ENCODE measurements at places on chromosomes 7 and 10.

DNA sequence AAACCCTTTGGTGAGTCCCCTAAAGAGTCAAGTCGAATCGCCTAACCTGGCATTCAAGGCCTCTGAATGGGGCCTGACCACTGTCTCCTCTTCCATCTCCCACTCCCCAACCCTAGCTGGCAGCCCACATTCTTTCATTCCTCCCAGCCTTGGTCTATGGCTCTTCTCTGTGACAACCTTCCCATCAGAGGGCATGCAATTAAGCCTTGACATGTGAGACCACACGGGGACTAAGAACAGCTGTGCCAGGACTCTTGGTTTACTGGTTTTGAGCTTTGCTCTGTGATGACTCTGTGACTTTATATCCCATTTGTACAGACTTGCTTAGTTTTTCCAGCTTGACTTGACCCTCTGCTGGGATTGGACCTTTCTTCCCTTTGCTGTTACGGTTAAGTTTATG, 116.6 kb downstream of the BUB3 start:
- no peak for DNase-seq

GRCh38 chr10:73967022-73967429, 30.9 kb upstream of the VCL start:
- no peak for DNase-seq

DNA sequence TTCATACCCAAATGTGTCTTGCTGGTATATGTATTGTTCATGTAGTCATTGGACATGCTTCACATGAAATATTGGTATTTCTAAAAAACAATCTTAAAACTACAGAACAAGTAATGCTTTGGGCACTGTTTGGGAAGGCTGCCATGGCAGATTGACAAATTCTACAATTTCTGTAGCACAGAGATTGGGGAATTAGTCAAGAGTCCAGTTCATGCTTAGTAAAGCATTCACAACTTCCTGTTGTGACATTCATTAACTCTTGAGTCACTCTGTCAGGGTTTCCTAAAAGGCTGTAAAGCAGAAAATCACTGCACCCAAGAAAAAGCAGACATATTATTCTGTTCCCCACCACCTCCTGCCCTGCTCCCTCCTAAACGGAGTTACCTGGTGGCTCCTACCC, 398.9 kb downstream of the PHTF2 start:
- no peak for DNase-seq

GRCh38 chr10:94023906-94024305, 30.2 kb downstream of the PLCE1 start:
- no peak for DNase-seq

DNA sequence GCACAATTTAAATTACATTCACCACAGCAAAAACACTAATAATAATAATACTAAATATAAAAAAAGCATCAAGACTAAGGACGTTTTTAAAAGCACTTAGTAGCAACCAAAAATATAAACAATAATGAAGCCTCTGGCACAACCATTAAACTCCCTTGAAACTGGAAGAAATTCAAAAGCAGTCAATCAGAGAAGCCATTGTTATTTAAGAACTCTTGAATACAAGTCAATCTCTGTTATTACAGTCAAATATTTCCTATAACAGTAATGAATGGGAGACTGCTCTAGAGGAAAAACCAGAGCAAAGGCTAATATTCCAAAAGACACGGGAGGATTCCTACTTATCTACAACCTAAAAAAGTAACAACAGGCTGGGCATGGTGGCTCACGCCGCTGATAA, 164.2 kb downstream of the KMT2E start:
- no peak for DNase-seq

DNA sequence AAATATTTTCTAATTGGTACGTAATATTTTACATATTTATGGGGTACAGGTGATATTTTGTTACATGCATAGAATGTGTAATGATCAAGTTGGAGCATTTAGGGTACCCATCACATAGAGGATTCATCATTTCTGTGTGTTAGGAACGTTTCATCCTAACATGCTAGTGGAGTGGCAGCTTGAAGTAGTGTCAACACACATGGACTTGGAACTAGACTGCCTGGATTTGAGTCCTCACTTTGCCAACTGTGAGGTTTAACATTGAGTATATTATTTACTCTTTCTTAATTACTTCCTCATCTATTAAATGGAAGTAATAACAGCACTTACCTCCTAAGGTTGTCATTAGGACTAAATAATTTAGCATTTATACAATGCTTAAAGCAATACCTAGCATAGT, 241.9 kb downstream of the PLXDC2 start:
- no peak for DNase-seq

DNA sequence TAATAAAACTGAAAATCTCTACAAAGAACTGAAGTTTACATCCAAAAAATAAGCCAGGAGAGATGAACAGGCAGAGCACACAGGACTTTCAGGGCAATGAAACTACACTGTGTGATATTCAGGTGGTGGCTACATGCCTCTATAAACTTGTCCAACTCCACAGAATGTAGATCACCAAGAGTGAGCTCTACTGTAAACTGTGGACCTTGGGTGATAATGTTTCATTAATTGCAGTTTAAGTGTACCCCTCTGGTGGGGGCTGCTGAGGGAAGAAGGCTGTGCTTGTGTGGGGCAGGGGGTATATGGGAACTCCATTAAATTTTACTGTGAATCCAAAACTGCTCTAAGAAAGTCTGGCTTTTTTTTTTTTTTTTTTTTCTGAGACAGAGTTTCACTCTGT, 22.7 kb downstream of the YWHAG start:
- no peak for DNase-seq

- no peak for DNase-seq
Observed at GRCh38 chr10:12533151-12533550, 183.8 kb downstream of the CAMK1D start.

GRCh38 chr10:3401491-3401938, 228.9 kb upstream of the PITRM1 start:
- no peak for DNase-seq

GRCh38 chr7:101232141-101232850, 5.3 kb downstream of the CLDN15 start:
- no peak for DNase-seq

GRCh38 chr7:44634187-44634838, 27.9 kb downstream of the OGDH start:
- DNase-seq = no peak

GRCh38 chr10:25869609-25870008, 64.4 kb upstream of the MYO3A start:
- no peak for DNase-seq

DNA sequence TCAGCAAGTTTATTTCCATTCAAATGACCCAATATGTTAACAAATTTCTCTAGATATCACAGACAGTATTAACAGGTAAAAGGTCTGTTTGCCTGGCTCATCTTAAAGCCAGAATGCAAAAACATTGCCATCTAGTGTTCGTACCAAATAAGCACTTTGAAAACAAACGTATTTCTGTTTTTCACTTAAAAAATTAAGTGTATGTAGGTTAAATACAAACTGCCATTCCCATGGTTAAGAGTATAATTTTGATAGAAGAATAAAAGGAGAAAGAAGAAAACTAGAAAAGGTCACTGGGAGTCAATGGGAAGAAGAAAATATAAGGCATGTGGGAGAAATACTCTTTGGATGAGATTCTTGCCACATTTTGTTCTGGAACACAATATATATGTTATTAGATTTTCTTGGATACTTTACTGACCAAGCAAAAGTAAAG, 51.0 kb downstream of the ORC5 start:
- no peak for DNase-seq

GRCh38 chr7:12107841-12108254, 103.2 kb upstream of the TMEM106B start:
- no peak for DNase-seq

GRCh38 chr7:80463272-80463920, 48.5 kb downstream of the GNAT3 start:
- DNase-seq = no peak

- DNase-seq = no peak
Observed at GRCh38 chr7:101628522-101628921, 574 bp downstream of the MYL10 start.

- DNase-seq = no peak
Observed at GRCh38 chr7:23266918-23267317, 20.3 kb downstream of the GPNMB start.

DNA sequence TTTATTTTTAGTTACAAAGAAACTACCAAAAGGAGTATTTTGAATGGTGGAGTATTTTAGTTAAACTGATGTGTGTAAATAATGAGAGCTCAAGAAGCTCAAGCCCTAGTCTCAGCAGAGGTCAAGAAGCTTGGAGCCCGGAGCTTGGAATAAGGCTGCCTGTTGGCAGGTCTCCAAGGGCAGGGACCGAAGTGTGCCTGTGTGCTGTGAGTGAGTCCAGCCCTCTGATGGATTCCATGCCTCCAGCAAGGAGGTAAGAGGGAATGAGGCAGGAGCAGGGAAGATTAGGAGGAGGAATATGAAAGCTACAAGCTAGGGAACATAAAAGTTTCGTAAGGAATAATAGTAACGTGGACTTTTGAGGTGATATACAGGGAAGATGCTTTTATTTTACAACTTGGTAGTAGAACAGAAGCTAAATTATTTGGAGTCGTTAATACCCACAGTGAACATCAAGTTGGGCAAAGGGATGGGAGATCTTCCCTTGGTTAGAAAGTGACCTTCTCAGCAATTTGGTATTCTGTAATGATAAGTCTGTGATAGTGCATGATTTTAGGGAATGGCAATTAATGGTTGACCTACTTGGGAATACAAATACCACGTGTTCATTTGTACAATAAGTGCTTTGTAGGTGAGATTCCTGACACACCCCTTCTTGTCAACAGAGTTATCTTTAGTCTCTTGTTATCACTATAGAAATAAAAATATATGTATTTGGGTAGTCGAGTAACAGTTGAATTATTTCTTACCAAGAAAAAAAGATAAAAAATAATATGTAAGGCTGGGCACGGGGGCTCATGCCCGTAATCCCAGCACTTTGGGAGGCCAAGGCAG, 4.6 kb downstream of the SEC23IP start:
- no peak for DNase-seq

GRCh38 chr7:130904792-130905191, 170.8 kb upstream of the KLF14 start:
- DNase-seq = no peak

- DNase-seq = no peak
Observed at GRCh38 chr10:99523251-99523773, 9.4 kb upstream of the NKX2-3 start.

DNA sequence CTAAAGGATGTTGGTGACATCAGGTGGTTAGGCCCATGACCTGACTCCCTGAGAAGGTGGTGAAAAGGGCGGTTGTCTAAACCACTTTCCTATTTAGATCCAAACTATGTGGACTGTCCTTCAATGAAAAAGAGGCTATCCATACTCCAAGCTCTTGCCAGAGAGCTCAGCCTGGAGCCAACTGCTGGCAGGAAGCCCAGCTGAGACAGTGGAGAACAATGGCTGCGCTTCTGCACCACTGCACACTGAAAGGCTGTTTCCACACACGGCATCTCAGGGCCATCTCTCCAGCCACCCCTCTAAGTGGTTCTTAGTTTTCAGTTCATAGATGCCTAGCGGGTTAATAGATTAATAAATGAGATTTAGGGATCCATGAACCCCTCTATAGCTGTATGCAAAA, 488.8 kb upstream of the ZMIZ1 start:
- DNase-seq = peak; percentile 24

- DNase-seq = no peak
Observed at GRCh38 chr10:104711302-104711721, 70.2 kb downstream of the SORCS3 start.

GRCh38 chr7:33422141-33422540, 292.8 kb downstream of the BBS9 start:
- DNase-seq = no peak

- DNase-seq = no peak
Observed at GRCh38 chr10:110802090-110802489, 69.6 kb upstream of the PDCD4 start.

DNA sequence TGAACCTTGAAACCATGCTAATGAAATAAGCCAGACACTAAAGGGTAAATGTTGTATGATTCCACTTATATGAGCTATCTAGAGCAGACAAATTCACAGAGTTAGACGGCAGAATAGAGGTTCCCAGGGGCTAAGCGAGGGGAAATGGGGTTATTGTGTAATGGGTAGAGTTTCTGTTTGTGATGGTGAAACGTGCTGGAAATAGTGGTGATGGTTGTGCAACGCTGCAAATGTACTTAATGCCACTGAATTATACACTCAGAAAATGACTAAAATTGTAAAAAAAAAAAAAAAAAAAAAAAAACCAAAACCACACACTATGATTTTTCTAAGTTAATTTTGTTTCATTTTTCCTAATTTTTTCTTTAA, 30.0 kb downstream of the SFXN4 start:
- no peak for DNase-seq

All from cerebellar nuclear complex (tissue), 1 donor.